ENCODE measurements at places on chromosomes 16 and 17. TPM values are rescaled to one million over a fixed set of nuclear protein-coding genes. Genes with fewer than 3 reads are reported as not detected.

DNA sequence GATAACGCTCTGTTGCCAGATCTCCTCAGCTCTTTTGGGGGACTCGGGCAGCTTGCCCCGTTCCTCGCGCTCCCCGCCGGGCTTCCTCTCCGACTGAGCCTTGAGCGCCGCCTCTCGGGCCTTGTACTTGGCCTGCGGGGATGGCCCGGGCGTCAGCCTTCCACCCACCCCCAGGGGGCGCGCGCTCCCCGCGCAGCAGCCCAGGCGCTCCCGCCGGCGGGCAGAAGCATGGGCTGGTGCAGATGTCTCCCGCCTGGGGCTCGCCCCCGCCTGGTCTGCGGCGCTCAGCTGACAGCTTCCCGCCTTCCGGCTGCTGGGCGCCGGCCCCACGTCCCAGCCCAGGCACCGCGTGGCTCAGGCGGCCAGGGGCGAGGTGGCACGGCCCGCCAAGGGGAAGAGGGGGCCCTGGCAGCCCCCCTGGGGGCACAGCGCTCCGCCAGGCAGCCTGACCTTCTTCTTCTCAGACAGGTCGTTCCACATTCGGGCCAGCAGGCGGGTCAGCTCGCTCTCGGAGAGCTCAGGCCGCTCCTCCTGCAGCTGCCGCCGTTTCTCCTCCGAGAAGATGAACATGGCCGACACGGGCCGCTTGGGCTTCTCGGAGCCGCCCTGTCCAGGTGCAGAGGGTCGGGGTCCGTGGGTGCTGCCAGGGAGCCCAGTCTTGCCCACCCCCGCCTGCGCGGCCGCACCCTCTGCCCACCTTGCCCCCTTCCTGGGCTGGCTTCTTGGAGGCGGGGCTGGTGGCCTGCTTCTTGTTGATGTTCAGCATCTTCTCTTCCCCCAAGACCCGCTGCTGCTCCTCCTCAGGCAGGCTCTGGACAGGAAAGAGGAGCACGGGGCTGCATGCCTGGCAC is 8.9 kb downstream of the UBTF start:
- peak; percentile 95 for DNase-seq

GRCh38 chr17:78844301-78845005 is 3.8 kb upstream of the USP36 start:
- DNase-seq = peak; percentile 54

DNA sequence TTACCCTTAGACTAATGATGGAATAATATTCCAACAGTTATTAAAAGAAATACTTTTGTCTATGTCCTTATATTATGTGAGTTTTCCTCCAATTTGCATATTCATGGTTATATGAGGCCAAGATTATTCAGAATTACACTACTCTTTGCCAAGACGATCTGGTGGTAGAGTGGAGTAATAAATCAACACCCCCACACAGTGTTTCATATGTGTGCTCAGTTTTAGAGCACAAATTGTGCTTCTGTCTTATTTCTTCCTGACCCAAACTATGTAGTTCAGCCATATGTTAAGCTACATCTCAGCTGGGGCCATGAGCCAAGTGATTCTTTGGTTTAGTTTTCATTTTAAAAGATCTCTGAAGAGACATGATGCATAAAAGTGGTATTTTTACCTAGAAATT is 26.9 kb upstream of the PPM1E start:
- no peak for DNase-seq

GRCh38 chr17:45936610-45937009 is 42.3 kb downstream of the MAPT start:
- DNase-seq = no peak

- no peak for DNase-seq
Observed at GRCh38 chr16:17729820-17730219, 259.1 kb upstream of the XYLT1 start.

DNA sequence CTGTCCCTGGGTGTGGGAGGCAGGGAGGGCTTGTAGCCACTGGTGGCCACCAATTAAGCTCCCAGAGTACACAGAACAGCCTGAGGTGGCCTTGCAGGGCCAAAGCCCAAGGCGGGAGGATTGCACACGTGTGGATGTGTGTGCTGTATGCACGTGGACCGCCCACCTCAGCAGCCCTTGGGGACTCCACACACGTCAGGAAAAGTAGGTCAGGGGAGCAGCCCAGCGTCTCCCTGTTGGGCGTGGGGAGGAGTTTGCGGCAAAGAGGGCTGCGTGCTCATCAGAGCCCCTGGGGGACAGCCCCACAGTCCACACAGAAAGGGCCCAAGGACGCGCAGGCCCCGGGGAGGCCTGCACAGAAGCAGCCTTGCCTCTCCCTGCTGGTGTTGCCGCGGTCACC is 19.6 kb downstream of the SBK1 start:
- DNase-seq = peak; percentile 55

Gene ANKFN1
- total RNA-seq = not detected

Gene CTRB2
- total RNA-seq = not detected

Gene TVP23B
- 34.1 TPM for total RNA-seq

Gene ZNF646
- total RNA-seq = 19.9 TPM

Measured in activated CD4-positive, alpha-beta memory T cell treated with anti-CD3 and anti-CD28 coated beads for 36 hours (primary cell).